NCI-H510A treated with DMSO at 0.1 percent for 48 hours (cell line): ENCODE measurements at places on chromosomes 6 and 20.
A peak's percentile ranks its signal among the peaks of the same experiment; 100 is the strongest.

DNA sequence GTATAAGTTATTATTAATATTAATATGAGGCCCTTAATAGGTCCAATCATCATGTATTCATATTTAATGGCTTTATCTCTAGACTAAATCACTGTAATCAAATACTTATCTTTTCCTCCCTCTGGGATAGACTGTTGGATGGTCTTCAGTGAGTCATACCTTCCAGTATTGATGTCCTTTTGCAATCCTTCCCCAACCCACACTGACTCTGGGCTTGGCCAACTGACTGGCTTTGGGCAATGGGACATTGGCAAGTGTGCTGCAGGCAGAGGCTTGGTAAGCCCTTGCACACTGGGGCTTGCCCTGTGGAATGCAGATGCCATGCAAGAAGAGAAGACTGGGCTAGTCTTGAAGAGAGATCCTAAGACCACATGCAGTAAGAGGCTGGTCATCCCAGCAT, 136.6 kb downstream of the CCDC170 start:
- DNase-seq, result no peak

DNA sequence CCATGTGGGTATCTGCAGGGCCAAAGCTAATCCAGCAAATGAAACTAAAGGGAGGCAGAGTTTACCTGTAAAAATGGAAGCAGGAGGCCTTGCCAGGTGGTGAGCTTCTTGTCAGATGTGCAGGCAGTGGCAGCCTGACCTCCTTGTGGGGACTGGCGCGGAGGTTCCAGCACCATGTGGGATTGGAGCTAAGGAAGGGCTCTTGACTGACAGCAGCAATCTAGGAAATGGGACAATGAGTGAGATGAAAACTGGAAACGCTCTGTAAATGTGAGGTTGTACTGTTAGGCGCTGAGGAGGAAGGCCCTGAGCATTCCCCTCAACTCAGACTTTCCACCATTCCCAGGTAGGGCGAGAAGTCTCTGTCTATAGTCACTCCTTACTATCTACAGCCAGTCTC, 81.8 kb upstream of the ARMC2 start:
- no peak for DNase-seq

DNA sequence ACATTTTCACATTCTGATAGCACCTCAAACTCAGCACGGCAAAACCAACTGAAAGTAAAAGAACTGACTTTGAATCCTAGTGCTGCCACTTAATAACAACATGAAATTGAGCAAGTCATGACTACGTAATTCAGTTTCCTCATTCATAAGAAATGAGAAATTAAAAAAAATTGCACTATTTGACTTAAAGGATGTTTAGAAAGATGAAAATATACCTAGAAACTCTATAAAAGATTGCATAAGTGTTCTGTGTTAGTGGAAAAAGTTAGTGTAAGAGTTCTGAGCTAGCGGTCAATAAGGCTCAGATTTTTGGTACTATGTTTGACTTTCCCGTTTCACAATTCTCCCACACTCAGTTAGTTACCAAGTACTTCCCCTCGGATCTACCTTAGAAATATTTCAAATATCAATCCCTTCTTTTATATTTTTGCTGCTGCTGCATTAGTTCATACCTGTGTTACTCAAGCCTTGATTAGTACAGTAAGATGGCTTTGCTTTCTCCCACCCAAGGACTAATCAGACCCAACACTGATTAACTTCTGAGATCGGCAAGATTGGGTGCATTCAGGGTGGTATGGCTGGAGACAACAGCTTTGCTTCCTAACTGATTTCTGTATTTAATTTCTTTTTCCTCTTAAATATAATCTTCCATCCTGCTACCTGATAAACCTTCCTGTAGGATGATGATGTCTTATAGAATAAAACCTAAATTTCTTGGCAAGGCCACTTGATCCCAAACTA, 25.9 kb downstream of the ECHDC1 start:
- DNase-seq, result no peak

DNA sequence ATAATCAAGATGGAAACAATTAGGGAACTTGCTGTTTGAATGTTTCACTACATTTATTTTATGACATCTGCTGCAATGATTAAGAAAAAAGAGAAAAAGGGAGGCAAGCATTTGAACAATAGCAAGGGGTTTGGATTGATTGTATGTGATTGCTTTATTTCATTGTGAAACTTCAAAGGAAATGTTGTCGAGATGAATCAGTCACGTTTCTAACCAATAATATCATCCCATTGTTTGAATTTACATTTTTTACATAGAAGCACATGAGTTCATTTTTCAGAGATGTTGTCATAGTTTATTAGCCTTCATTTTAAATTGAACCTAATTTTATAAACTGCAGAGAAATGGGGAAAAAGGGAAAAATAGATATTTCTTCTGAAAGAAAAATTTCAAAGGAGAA, 572.0 kb downstream of the KIF16B start:
- DNase-seq, result no peak

DNA sequence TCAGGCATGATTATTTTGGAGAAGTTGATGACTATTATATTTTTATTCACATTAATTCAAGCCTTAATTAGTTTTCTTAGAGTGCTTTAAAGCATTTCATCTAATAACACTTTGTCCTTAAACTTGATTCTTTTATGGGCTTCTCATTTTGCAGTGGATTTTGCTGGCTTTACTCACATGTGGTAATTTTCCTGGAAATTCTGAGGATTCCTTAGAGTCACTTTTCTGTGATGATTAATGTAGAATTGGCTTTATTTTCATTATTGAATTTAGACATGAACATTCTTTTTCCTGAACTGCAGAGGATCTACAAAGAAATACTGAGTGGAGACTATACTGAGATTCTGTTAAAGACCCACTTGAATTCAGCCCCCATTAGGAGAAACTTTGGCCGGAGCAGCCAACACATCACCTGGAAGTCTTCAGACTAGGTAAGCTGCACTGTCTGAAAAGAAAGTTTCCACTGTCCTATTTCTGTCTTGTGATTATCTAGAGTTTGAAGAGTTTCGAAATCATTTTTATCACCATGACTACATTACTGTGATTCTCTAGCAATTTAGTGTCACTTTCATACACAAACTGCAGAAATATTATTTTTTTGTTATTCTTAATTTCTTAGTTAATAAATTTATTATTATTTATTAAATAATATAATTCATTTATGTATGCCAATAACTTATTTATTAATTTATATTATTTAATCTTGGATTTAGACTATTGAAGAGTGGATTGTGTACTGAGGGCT, 1.9 kb downstream of the RFPL4B start:
- DNase-seq, result no peak

GRCh38 chr6:130760006-130760405, 67.2 kb upstream of the SMLR1 start:
- DNase-seq, result no peak

- peak; percentile 68 for DNase-seq
Observed at GRCh38 chr6:43628393-43629103, 516 bp downstream of the GTPBP2 start.

GRCh38 chr20:49338061-49338460, 60.2 kb upstream of the ZNFX1 start:
- DNase-seq, result no peak

DNA sequence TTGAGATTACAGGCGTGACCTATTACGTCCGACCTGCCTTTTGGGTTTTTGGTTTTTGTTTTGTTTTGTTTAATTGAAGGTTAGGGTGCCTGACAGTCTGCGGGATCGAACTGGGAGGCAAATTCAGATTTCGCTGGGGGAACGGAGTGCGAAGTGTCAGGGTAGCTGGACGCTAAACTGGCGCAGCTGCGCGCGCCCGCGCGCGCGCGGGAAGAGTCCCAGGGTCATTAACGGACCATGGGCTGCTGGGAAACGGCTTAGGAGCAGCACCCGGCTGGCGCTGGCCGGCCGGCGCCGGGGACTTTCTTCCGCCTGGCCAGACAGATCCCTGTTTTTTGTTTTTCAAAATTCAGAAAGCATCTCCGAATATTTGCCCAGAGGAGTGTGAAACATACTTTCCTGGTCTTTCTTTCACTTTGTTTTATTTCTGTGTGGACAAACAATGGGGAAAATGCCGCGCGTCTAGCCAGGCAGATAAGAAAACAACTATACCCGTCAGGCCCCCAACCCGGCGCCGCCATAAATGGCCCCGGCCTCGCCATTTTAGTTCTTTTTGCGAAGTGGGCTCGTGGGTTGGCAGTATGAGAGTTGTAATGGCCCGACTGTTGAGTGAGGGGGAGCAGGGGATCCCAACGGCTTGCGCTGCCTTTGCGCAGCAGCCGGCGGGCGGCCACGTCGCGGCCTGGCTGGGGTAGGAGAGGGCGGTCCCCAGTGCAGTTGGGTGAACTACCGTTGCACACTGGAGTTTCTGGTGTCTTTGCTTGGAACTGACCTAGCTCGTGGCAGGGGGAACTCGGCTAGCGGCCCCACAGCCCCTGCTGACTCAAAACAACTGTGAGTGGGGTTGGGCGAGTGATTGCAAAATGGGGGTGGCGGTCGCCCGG, 7.1 kb downstream of the HSPA1B start:
- DNase-seq, result peak; percentile 99

- no peak for DNase-seq
Observed at GRCh38 chr6:87210979-87211378, 55.6 kb downstream of the ZNF292 start.

- DNase-seq, result no peak
Observed at GRCh38 chr6:55208478-55209458, 34.5 kb downstream of the HCRTR2 start.

GRCh38 chr6:119890470-119890869, 540.9 kb upstream of the MAN1A1 start:
- DNase-seq, result no peak

DNA sequence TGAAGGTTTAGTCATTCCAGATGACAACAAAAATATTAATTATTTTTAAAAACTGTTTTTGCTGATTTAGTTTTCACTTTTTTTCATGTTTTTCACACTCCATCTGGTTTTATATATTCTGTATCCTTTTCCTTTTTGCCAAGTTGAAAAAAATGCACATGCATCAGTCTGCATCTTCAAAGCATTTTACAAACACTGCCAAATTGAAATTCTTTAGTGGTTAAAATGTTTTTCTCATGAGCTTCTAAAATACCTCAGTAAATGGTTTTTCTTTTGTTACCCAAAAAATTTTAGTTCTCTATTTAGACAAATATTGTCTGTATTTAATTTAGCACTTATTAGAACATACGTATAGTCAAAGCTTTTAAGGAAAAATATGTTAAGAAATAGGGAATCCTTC, 386.9 kb upstream of the HSF2 start:
- no peak for DNase-seq

DNA sequence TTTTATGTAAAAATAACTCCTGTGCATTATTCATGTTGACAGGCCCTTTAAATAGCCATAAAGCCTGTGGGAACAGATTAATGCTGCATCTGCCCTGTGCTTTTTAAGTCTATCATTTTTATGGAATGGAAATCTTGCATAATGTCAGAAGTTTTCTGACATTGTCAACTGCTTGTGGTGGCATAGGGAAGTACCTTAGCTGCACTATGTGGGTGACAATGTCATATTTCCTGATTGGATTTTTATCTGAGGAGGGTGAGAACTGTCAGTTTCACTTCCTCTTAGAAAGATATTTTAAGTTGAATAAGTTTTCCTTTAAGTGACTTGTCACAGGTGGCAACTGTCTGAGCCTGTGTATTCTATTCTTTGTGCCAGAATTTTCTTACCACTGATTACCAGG, 267.9 kb downstream of the PLCB1 start:
- DNase-seq, result no peak

DNA sequence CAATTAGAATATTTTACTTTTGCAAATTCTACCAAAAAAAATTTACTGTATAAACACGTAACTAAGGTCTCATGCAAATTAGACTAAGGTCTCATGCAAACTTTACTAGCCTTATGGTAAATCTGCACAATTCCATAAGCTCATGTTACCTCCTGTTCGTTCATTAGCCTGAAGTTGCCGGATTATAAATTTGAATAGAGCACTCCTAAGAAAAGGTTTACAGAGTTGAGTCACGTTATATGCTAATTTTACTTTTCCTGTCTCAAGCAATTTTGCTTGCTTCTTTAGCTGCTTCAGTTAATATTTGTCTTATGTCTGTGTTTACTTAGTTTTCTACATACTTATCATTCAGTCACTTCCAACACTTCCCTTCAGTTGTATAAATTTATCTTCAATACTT, 1434.0 kb upstream of the EYS start:
- no peak for DNase-seq
